ENCODE measurements at places on chromosomes 13 and 19. TPM values are rescaled to one million over a fixed set of nuclear protein-coding genes. Genes with fewer than 3 reads are reported as not detected.

The NXNL1 gene
- total RNA-seq: not detected

The MZT1 gene
- total RNA-seq: 7.3 TPM

The C13orf42 gene
- total RNA-seq: not detected

The IGFL3 gene
- not detected for total RNA-seq

The LIM2 gene
- total RNA-seq: not detected

The ZNF836 gene
- total RNA-seq: 18.4 TPM

DNA sequence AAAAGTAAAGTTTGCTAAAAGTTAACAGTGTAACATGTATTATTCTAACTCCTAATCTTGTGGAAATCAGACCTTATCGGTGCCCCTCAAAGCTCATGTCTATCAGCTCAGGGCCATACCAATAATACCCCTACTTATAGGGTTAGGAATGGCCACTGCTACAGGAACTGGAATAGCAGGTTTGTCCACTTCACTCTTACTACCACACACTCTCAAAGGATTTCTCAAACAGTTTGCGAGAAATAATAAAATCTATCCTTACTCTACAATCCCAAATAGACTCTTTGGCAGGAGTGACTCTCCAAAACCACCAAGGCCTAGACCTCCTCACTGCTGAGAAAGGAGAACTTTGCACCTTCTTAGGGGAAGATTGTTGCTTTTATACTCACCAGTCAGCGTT is 1677.7 kb downstream of the OLFM4 start:
- no peak overlapping the region for H3K27ac ChIP-seq
- no peaks in the 10 kb centered on the region for H3K36me3 ChIP-seq
- H3K27me3 ChIP-seq: no peaks in the 10 kb centered on the region
- H3K4me3 ChIP-seq: no peak overlapping the region

GRCh38 chr19:1279782-1280341 is 4.5 kb downstream of the FAM174C start:
- peaks cover 30% of the 10 kb centered on the region for H3K36me3 ChIP-seq
- no peak overlapping the region for H3K27ac ChIP-seq
- peaks cover 17% of the 10 kb centered on the region for H3K4me1 ChIP-seq
- no peaks in the 10 kb centered on the region for H3K27me3 ChIP-seq
- peak; percentile 72 for DNase-seq

DNA sequence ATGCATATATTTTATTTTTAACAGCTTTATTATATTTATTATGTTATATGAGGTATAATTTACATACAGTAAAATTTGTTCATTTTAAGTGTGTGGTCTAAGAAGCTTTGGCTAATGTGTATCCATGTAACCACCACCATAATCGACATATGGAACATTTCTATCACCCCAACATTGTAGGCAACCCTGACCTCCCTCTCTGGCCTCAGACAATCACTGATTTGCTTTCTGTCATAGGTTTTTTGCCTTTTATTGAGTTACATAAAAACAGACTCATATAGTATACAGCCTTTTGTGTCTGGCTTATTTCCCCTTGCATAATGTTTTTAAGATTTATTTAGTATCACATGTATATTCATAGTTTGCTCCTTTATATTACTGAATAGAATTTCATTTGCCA is 90.7 kb upstream of the KL start:
- H3K4me1 ChIP-seq: no peaks in the 10 kb centered on the region
- no peak overlapping the region for H3K27ac ChIP-seq
- H3K36me3 ChIP-seq: no peaks in the 10 kb centered on the region
- no peaks in the 10 kb centered on the region for H3K27me3 ChIP-seq
- H3K4me3 ChIP-seq: no peak overlapping the region

DNA sequence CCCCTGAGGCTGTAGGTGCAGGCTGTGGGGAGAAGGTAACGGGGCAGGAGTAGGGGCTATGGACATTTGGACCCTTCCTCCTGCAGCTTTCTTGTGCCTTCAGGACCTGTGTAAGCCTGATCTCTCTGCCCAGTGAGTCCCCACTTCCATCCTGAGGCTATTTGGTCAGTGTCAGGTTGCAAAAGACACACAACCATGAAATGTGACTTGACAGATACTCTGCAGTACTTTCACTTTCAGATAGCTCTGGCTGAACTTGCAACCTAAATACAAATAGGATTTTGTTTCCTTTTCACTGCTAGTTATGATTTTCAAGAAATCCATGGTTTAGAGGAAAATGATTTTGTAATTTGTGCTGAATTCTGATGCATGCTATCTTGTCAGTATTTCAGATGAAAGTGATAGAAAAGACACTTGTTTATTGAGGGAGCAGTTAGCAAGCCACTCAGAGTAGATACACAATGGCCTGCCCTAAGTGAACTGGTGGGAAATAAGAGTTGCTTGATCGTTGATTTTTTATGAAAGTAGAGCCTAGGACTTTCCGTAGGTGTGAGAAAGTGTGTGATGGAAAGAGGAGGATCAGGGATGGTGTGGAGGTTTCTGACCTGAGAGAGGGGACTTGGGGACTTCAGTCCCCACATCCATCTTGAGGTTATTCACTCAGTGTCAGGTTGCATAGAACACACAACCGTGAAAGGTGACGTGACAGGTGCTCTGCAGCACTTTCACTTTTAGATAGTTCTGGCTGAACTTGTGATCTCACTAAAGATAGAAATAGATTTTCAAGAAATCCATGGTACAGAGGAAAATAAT is 18.1 kb upstream of the EID2 start:
- peak overlapping the region; percentile 64 for H3K27ac ChIP-seq
- peaks cover 10% of the 10 kb centered on the region for H3K4me1 ChIP-seq
- DNase-seq: peak; percentile 37
- H3K27me3 ChIP-seq: no peaks in the 10 kb centered on the region
- no peaks in the 10 kb centered on the region for H3K36me3 ChIP-seq

- H3K27me3 ChIP-seq: no peaks in the 10 kb centered on the region
- no peak for DNase-seq
- H3K4me1 ChIP-seq: no peaks in the 10 kb centered on the region
- H3K36me3 ChIP-seq: peaks cover 73% of the 10 kb centered on the region
- no peak overlapping the region for H3K27ac ChIP-seq
- H3K4me3 ChIP-seq: no peak overlapping the region
These were observed 8.8 kb downstream of the ZFP28 start for GRCh38 chr19:56547535-56547934.

GRCh38 chr19:10018786-10019185 is 5.5 kb downstream of the RDH8 start:
- H3K4me1 ChIP-seq: no peaks in the 10 kb centered on the region
- DNase-seq: no peak

DNA sequence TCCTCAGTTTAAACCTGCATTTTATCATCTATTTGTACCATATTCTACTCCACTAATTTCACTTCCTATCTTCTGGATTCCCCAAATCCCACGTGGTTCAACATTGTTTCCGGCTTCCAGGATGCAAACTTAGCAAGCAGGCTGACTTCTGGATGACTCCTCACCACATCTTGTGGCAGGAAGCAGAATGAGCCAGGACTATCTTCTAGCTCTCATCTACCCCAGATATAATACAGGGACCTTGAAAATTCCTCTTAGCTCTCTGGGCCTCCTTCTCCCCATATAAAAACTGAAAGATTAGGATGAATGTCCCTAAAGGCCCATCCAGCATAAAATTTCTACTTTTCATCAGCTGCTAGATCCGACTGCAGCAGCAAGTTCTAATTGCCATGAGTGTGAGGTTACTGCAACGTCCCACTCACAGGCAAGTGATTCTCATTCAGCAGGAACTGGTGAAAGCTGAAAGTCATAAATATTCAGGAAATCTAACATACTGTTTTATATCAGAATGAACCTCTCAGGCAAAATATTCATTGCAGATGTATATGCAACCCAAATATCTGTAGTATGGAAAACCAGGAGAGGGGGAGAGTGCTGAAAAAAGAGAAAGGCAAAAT is 93.4 kb downstream of the KCTD12 start:
- no peak overlapping the region for H3K27ac ChIP-seq
- H3K4me3 ChIP-seq: no peak overlapping the region
- DNase-seq: no peak
- H3K4me1 ChIP-seq: no peaks in the 10 kb centered on the region
- H3K36me3 ChIP-seq: no peaks in the 10 kb centered on the region

DNA sequence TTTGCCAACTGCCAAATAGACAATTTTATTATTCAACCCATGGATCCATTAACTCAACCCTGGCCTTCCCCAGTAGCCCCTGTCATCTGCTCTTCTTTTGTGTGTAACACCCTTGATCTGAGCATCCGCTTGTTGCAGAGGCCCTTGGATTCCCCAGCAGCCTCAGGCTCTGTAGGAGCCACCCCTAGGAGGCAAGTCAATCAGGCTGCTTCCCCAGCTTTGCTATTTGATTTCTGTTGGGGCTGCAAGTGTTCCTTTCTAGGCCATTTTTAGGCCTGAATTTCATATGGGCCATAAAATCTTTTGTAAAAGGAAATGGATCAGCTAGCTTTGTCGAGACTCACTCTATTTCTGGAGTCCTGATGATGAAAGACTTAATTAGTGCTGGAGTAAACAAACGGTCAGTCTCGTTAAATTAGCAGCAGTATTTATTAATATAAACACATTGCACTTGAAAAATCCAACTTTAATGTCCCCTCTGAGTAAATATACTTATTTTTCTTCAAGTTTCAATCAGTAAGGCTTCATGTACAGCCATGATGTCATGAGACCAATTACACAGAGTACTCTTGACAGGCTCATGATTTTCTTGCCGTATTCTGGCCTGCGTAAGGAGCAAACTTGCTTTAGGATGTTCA is 105.3 kb downstream of the RGCC start:
- H3K4me3 ChIP-seq: no peak overlapping the region
- H3K27me3 ChIP-seq: no peaks in the 10 kb centered on the region
- DNase-seq: no peak
- H3K4me1 ChIP-seq: no peaks in the 10 kb centered on the region

GRCh38 chr19:23314505-23315251 is 64.5 kb upstream of the ZNF724 start:
- H3K36me3 ChIP-seq: no peaks in the 10 kb centered on the region
- no peaks in the 10 kb centered on the region for H3K27me3 ChIP-seq
- H3K4me3 ChIP-seq: no peak overlapping the region

GRCh38 chr13:22200440-22200839 is 529.6 kb downstream of the FGF9 start:
- no peaks in the 10 kb centered on the region for H3K36me3 ChIP-seq
- no peak overlapping the region for H3K4me3 ChIP-seq
- DNase-seq: no peak
- no peak overlapping the region for H3K27ac ChIP-seq

- H3K4me3 ChIP-seq: no peak overlapping the region
- no peak overlapping the region for H3K27ac ChIP-seq
- no peaks in the 10 kb centered on the region for H3K4me1 ChIP-seq
- H3K36me3 ChIP-seq: no peaks in the 10 kb centered on the region
- DNase-seq: no peak
- no peaks in the 10 kb centered on the region for H3K27me3 ChIP-seq
These were observed 6.8 kb downstream of the PLIN4 start for GRCh38 chr19:4511300-4512054.

- H3K27me3 ChIP-seq: no peaks in the 10 kb centered on the region
- DNase-seq: no peak
- H3K4me1 ChIP-seq: no peaks in the 10 kb centered on the region
- no peak overlapping the region for H3K27ac ChIP-seq
- no peak overlapping the region for H3K4me3 ChIP-seq
These were observed 135.4 kb downstream of the SLITRK6 start for GRCh38 chr13:85663856-85664255.

DNA sequence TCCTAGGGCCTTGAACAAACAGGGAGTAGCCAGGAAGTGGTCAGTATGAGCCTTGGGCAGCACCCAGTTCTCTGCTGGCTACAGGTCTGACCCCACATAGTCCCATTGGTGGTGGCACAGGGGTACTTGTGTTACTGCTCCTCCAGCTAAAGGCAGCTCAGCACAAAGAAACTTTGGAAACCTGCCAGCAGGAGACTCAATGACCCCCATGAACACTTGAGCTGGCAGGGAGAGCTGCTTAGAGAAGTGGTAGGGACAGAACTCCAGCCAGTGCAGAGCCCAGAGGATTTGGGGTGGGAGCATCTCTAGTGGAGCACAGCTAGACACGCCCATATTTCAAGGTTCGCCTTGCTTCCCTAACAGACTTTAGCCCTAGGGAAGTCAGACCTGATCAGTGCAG is 10.4 kb upstream of the ZNF586 start:
- peaks cover 4% of the 10 kb centered on the region for H3K36me3 ChIP-seq
- no peak overlapping the region for H3K27ac ChIP-seq
- no peaks in the 10 kb centered on the region for H3K27me3 ChIP-seq
- H3K4me3 ChIP-seq: no peak overlapping the region
- no peak for DNase-seq

DNA sequence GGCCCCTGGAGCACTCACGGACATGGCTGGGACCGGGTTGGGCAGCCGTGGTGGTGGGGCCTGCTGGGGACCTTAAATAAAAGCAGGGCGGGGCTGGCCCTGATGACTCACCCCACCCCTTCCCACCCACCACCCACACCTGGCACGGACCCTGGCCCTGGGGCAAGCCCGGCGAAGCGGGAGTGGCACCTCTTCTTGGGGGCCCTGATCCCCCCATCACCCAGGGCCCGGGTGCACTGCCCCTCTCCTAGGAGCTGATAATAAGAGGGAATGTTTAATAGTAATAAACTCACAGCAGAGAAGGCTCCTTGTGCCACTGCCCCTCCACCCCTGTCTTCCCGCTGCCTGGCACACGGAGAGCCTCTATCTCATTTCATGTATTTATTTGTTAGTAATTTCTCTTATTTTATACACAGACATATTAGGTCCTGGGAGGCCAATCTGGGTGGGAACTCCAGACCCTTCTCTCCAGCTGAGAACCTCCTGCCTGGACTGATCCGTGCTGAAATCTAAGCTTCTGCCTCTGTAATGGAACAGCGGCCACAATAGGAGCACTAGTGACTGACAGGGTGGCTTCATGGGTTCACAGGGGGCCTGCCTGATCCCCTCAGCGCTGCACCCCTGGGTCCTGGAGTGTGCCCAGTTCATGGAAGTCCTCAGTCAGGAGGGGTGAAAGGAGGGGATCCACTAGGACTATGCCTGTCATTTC is at the start of gene LGALS7:
Gene LGALS7, minus strand, starts transcription at position 49 of the 709 bp plus-strand sequence. Its CDS starts 25 bp downstream, at position 24.
- no peaks in the 10 kb centered on the region for H3K36me3 ChIP-seq
- no peak for DNase-seq
- H3K4me1 ChIP-seq: no peaks in the 10 kb centered on the region
- H3K4me3 ChIP-seq: no peak within 1 kb of the TSS

GRCh38 chr13:69999875-70000274 is 107.8 kb upstream of the ATXN8OS start:
- H3K27me3 ChIP-seq: no peaks in the 10 kb centered on the region
- H3K4me1 ChIP-seq: no peaks in the 10 kb centered on the region
- no peak overlapping the region for H3K4me3 ChIP-seq
- H3K27ac ChIP-seq: no peak overlapping the region
- H3K36me3 ChIP-seq: no peaks in the 10 kb centered on the region

DNA sequence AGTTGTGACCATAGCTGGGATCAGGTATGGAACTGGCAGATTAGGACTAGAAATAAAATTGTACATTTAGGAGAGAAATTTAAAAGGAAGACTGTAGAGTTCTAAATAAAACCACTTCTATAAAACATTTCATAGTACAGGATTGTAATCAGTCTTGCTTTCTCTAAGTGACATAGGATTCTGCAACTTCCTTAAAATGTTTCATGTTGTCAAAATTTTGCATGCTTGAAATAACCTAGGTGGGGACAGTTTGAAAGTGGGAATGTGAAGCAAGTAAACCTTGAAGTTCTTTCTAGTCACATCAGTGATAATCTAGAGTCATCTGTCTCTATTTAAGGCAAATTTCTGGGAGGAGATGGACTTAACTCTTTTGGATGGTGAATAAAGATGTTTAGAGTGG is 6.7 kb downstream of the TM9SF2 start:
- H3K27me3 ChIP-seq: no peaks in the 10 kb centered on the region
- H3K4me1 ChIP-seq: peaks cover 30% of the 10 kb centered on the region
- H3K27ac ChIP-seq: no peak overlapping the region
- no peak overlapping the region for H3K4me3 ChIP-seq

GRCh38 chr19:54949412-54949811 is 2.1 kb upstream of the NLRP7 start:
- H3K36me3 ChIP-seq: no peaks in the 10 kb centered on the region
- no peaks in the 10 kb centered on the region for H3K27me3 ChIP-seq
- no peaks in the 10 kb centered on the region for H3K4me1 ChIP-seq
- H3K27ac ChIP-seq: no peak overlapping the region
- H3K4me3 ChIP-seq: no peak overlapping the region

Data from naive thymus-derived CD4-positive, alpha-beta T cell (primary cell).